Fibroblast of lung (primary cell): ENCODE measurements at places on chromosomes 2 and 18.
A peak's percentile ranks its signal among the peaks of the same experiment; 100 is the strongest.

- H3K27ac ChIP-seq, result no peak overlapping the region
- H3K27me3 ChIP-seq, result no peaks in the 10 kb centered on the region
- no peaks in the 10 kb centered on the region for H3K36me3 ChIP-seq
- peak; percentile 17 for DNase-seq
- peaks cover 4% of the 10 kb centered on the region for H3K4me1 ChIP-seq
- no peak overlapping the region for H3K4me3 ChIP-seq
Measured at GRCh38 chr2:138421315-138421970, 80.1 kb upstream of the SPOPL start.

DNA sequence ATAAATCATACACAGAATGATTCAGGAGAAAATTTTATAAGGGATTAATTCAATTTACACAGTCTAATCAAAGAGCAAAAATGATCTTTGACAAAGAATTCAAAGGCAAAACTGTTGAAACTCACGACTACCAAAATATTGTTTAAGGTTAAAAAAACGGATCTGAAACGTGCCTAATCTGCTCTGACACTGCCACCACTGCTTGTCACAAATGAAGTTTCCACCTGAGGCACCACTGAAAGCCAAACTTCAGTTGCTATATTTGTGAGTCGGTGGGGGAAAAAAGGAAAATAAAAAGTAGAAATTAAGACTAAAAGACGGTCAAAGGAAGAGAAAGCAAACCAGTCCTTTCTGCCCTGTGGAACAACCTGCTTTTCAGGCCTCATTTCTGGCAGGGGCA lies 140.6 kb upstream of the DNMT3A start:
- no peaks in the 10 kb centered on the region for H3K4me1 ChIP-seq
- no peaks in the 10 kb centered on the region for H3K36me3 ChIP-seq
- H3K27me3 ChIP-seq, result no peaks in the 10 kb centered on the region
- H3K27ac ChIP-seq, result no peak overlapping the region
- DNase-seq, result no peak
- H3K4me3 ChIP-seq, result no peak overlapping the region

DNA sequence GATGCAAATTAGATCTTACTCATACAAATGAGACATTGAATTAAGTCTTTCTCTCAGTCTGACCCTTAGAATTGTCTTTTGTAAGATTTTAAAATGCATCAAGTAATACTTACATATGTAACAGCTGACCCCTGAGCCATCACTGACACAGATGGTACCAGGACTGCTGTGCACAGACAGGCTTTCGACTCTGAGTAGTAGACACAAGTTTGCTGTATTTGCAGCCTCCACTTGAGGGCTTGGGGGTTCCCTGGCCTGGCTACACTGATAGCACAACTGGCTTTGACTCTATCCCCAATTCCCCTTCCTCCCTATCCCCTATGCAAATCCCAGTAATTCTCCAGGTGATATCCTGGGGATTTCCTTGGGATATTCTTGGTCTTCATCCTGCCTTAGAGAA lies 200.7 kb downstream of the RPIA start:
- DNase-seq, result no peak
- no peak overlapping the region for H3K4me3 ChIP-seq
- H3K36me3 ChIP-seq, result no peaks in the 10 kb centered on the region
- no peaks in the 10 kb centered on the region for H3K27me3 ChIP-seq

GRCh38 chr2:37191747-37192146 lies 3.3 kb upstream of the SULT6B1 start:
- H3K27me3 ChIP-seq, result no peaks in the 10 kb centered on the region
- no peak overlapping the region for H3K4me3 ChIP-seq
- no peaks in the 10 kb centered on the region for H3K4me1 ChIP-seq
- H3K36me3 ChIP-seq, result no peaks in the 10 kb centered on the region
- no peak for DNase-seq

DNA sequence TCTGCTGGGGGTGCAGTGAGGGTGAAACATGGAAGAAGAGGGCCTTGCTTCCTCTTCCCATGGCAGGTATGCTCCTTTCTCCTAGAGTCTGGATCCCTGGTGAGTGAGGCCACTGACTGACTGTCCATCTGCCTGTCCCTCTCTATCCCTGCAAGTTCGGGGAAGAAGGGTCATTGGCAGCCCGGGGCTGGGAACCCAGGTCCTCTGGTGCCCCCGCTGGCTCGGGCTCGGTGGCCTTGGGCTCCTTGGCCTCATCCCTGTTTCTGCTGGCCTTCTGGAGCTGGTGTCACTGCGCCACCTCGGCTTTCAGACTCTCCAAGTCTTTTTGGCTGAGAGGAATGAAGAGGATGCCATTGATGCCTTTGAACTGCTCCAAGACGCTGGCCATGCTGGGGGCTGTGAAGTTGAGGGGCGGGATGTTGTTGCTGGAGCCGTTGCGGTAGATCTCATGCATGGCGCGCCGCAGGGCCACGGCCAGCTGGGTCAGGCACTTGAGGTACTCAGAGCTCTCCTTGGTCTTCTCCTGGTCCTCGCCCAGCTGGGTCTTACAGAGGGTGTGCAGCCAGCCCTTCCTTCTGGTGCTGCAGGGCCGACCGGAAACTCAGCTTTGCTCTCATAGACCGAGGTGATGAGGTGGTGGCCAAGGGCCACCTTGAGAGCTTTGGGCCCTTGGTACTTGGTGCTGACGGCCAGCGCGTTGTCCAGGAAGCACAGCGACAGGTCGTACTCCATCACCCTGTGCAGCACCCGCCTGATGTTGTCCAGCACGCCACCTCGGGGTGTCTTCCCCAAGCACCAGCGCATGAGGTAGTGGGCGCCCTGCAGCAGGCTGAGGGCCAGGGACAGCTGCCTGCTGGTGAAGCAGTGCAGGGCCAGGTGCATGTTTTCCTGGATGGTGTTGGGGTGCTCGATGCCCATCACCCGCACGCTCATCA lies 6.3 kb downstream of the MEP1B start:
- no peaks in the 10 kb centered on the region for H3K36me3 ChIP-seq
- no peak for DNase-seq
- no peak overlapping the region for H3K4me3 ChIP-seq
- no peak overlapping the region for H3K27ac ChIP-seq
- H3K4me1 ChIP-seq, result no peaks in the 10 kb centered on the region
- no peaks in the 10 kb centered on the region for H3K27me3 ChIP-seq

DNA sequence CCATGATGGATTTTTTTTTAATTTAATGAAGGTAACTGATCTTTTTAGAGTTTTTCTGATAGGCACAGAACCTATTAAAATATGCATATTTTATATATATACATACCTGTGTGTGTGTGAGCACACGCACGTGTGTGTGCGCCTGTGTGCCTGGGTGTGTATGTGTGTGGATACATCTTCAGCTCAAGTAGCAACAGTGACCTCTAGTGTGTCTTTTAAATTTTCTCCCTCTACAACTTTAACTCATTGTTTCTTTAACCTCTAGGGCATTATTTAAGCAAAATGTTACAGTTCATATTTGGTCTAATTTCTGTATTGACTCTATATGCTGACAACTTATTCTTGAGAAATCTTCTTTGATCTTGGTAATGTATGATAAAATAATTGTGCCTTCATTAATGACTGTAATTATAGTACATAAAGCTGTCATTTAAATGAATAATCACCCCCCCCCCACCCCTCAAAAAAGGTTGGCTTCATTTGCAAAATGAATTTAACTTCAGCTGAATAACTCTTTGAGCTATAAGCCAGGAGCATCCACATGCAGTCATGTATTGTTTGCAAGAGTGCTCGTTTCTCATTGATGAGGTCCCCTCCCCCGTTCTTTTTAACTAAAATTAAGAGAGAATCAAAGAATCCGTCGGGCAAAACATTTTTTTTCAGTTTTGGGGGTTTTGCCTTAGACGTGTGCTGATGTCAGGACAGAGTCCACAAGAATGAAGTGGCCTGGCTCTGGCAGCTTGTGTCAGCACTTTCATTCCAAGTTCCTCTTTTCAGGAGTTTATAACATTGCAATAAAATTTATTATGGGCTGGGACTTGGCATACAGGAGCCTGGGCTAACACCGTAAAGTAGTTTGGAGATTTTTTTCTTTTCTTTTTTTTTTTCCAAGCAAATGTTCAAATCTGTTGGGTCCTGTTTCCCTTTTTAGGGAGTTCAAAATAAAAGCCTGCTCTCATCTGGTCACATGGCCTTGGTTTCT lies 80.0 kb downstream of the ETAA1 start:
- no peaks in the 10 kb centered on the region for H3K27me3 ChIP-seq
- no peak overlapping the region for H3K27ac ChIP-seq
- peak; percentile 57 for DNase-seq
- no peaks in the 10 kb centered on the region for H3K4me1 ChIP-seq

GRCh38 chr2:113079131-113079530 lies 11.4 kb downstream of the IL1F10 start:
- no peaks in the 10 kb centered on the region for H3K4me1 ChIP-seq
- no peak for DNase-seq
- no peak overlapping the region for H3K27ac ChIP-seq
- H3K36me3 ChIP-seq, result no peaks in the 10 kb centered on the region
- no peak overlapping the region for H3K4me3 ChIP-seq

DNA sequence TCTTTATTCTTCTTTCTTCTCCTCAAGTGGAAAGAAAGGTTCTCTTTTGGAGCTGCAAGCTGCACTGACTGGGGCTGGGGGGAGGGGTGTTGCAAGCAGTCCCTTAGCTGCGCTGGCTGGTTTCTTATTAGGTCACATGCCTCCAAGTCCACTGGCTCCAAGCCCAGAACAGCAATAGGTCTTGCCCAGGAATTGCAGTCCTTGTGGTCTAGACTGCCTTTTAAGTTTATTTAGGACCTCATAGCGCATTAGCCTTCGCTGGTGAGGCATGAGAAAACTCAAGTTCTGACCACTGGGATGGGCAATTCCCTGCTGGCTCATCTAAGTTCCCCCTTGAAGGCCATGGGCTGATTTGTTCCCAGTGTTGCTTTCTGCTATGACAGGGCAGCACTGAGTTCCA lies 138.6 kb upstream of the SCN7A start:
- no peak overlapping the region for H3K27ac ChIP-seq
- no peak overlapping the region for H3K4me3 ChIP-seq
- no peaks in the 10 kb centered on the region for H3K27me3 ChIP-seq
- H3K36me3 ChIP-seq, result no peaks in the 10 kb centered on the region

- H3K27me3 ChIP-seq, result no peaks in the 10 kb centered on the region
- H3K27ac ChIP-seq, result no peak overlapping the region
- no peak for DNase-seq
Measured at GRCh38 chr2:42893047-42893758, 100.8 kb upstream of the HAAO start.

- no peak for DNase-seq
- H3K36me3 ChIP-seq, result no peaks in the 10 kb centered on the region
- H3K27ac ChIP-seq, result no peak overlapping the region
- H3K4me3 ChIP-seq, result no peak overlapping the region
Measured at GRCh38 chr2:157477919-157478318, 34.0 kb upstream of the CYTIP start.

DNA sequence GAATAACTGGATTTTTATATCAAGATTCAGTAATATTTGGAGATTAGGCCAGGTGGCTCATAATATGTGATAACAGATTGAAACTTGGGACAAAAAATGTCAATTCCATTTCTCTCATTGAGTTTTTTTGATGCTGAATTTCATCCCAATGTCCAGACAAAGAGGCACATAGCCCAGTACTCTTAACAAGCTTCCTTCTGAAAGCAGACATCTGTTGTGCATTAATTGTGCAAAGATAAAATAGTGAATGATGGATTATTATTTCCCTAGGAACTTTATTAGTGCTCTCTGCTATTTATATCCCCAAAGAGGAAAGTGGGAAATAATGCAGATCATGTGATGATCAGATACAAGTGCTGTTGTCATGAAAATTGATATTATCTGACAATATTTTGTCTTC lies 234.1 kb downstream of the CCDC102B start:
- no peaks in the 10 kb centered on the region for H3K4me1 ChIP-seq
- no peaks in the 10 kb centered on the region for H3K27me3 ChIP-seq
- no peak overlapping the region for H3K4me3 ChIP-seq

- peaks cover 3% of the 10 kb centered on the region for H3K27me3 ChIP-seq
- no peaks in the 10 kb centered on the region for H3K36me3 ChIP-seq
- no peaks in the 10 kb centered on the region for H3K4me1 ChIP-seq
- no peak overlapping the region for H3K4me3 ChIP-seq
Measured at GRCh38 chr2:223619486-223620129, 17.4 kb upstream of the SCG2 start.
